ENCODE measurements at places on chromosomes 1 and 21.
A peak's percentile ranks its signal among the peaks of the same experiment; 100 is the strongest.

GRCh38 chr1:4322881-4323280 lies 331.5 kb upstream of the AJAP1 start:
- DNase-seq: no peak

- no peak for DNase-seq
Observed at GRCh38 chr1:82491301-82492048, 690.7 kb downstream of the ADGRL2 start.

DNA sequence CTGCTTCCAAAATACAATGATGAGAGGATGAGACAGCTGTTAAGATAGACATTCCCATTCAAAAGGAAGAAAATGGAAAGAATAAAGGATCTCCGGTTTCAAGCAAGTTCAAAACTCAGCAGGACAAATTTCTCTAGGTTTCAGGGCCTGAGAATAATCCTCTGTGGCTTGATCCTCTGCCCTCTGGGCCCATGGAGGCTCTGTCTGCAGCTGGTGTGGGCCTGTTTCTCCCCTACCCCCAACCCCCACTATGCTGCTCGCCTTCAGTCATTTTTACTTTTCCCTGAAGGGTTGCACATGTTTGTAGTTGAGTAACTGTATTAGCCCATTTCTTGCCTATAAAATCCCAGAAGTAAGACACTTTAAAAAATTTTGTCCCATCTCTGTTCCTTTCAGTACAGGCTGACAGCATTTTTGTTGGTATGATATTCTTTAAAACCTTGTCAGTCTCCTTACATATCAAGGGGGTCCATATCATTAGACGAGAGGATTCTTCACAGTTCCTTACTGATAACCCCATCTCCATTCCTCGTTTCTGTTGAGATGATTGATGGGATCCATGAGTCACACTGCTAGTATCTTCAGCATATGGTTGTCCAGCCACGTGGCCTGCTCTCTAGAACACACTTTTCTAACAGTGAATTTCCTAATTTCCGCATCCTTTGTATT lies 10.5 kb downstream of the ZMYM4 start:
- DNase-seq: no peak

DNA sequence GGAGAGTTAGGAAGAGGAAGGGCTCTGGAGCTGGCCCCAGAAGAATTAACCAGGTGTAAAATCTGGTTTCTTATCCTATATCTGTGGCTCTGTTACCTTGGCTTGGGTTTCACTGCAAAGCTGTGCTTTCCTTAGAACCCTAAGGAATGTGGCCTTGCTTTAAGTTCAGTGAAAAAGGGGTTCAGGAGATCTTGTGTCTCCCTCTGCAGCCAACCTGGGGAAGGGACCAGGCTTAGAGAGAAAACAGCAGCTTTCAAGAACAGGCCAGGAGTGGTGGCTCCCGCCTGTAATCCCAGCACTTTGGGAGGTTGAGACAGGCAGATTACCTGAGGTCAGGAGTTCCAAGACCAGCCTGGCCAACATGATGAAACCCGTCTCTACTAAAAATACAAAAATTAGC lies 16.1 kb upstream of the MYCL start:
- DNase-seq: no peak

DNA sequence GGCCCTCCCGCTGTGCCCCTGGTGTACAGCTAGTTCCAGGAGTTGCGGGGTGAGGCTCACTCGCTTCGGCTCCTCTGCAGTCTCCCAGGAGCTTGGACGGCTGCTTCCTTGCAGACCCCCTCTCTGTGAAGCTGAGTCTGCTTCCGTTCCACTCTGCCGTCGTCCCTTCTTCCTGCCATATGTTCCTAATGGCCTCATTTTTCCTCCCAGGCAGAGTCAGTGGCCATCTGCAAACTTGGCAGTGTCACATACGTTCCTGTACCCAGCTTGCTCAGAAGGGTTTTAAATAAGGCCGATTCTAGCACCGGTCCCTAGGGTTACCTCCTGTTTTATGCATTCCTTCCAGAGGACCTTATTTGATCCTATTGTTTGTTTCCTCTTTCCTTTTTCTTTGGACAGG lies 21.3 kb downstream of the ACTL8 start:
- DNase-seq: no peak

DNA sequence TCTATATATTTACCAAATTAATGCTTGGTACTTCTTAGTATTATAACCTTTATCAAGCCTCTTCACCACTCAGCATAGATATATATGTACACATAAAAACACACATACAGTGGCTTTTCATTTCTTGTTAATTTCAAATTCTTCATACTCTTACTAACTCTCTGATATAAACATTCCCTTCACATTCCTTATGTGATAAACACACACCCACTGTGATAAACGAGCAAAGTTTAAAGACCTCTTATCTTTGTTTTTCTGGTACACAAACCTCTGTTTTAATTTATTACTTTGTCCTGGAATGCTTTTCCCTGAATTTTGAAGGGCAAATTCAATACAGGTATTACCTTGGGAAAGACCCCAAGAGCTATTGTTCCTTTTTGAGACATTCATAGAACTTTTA lies 379.1 kb upstream of the TMPRSS15 start:
- no peak for DNase-seq

GRCh38 chr1:116256286-116256649 lies 116.8 kb upstream of the ATP1A1 start:
- DNase-seq: no peak

GRCh38 chr1:44988531-44989156 lies 2.2 kb upstream of the EIF2B3 start:
- no peak for DNase-seq

DNA sequence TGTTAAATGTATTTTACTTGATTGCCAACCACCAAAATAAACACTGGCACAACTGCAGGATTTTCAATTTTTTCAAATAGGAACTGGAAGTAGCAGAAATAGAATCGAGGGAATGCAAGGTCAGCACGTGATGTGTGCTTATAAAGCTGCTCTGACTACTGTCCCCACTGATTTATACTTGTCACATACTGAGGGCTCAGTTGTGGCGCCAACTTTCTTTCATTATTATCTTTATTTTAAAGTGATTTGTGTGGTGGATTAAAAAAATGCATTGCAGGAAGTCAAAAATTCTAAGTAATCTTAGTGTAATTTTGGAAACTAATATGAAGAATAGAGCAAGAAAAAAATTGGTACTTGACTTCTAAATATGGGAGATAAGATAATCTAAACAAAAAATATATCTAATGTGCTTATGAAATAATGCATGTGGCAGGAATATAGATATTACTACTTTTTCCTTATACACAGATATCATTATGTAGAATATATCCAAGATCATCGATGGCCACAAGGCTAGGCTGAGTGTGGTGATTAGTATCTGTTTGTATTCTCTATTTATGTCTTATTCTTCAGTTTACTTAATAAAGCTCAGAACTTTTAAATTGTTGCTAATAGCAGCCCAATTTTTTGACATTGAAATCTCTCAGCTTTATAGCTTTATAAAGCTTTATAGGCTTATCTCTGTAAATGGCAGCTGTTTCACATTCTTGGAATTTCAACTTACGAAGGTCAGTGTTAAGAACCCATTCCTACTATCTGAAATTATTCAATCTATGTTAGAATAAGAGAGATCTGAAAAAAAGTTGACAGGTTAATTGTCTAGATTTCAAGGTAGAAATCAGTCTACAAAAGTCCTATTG lies 404.5 kb upstream of the ADAMTS5 start:
- DNase-seq: no peak

DNA sequence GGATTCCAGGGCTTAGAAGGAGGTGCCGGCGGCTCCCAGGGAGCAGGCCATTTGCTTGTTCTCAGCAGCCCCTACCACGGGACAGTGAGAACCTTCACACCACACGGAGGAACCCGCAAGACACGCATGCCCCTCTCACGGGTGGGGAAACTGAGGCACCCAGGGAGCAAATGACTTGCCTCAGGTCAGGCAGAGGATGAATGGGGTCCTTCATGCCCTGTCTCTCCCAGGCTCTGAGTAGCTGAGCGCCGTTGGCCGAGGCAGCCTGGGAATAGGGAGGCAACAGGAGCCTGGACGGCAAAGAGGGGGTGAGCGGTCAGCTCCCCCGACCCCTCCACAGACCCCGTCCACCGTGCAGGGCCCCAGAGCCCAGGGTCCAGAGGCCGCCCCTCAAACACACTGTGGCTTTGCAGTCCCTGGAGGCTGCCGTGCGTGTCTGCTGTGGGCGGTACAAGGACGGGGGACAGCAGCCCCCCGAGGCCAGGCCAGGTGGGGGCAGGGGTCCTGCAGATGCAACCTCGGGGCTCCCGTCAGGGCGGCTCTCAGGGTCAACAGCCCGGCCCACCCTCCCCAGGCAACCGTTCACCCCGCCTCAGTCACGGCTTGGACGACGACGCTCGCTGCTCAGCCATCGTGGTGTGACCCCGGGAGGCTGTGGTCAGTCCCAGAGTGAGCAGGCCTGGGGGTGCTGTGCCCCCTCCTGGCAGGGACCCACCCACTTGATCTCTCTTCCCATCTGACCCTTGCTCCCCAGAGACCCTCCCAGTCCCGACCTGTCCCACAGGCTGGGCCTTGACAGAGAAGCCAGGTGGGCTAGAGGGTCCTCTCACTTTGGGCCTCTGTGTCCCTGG lies 15.8 kb upstream of the COL6A2 start:
- no peak for DNase-seq

GRCh38 chr1:1969505-1969900 lies 34.1 kb downstream of the CFAP74 start:
- no peak for DNase-seq

GRCh38 chr1:175204330-175204729 lies 11.8 kb upstream of the KIAA0040 start:
- no peak for DNase-seq

GRCh38 chr1:40801742-40802077 lies 18.1 kb downstream of the KCNQ4 start:
- DNase-seq: no peak

DNA sequence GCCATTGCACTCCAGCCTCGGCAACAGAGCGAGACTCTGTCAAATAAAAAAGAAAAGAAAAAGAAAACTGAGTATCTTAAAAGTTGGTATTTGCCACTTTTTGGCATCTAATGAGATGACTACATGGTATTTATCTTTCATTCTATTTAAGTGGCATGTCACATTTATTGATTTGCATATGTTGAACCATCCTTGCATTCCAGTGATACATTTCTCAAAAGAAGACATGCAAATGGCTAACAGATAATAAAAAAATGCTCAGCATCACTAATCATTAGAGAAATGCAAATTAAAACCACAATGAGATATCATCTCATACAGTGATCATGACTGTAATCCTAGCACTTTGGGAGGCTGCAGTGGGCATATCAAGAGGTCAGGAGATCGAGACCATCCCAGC lies 28.1 kb downstream of the SFPQ start:
- DNase-seq: no peak

DNA sequence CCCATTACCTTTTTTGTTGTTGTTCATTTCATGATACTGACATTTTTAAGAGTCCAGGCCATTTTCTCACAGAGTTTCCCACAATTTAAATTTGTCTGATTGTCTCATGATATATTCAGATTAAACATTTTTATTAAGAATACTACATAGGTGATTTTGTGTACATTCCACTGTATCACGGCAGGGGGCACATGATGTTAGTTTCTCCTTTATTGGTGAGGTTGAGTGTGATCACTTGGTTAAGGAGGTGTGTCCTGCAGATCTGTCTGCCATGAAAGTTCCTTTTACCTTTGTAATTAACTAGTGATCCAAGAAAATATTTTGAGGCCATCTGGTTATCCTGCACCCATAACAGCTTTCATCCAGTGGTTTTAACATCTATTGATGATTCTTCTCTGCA lies 11.8 kb downstream of the RTCA start:
- DNase-seq: no peak

DNA sequence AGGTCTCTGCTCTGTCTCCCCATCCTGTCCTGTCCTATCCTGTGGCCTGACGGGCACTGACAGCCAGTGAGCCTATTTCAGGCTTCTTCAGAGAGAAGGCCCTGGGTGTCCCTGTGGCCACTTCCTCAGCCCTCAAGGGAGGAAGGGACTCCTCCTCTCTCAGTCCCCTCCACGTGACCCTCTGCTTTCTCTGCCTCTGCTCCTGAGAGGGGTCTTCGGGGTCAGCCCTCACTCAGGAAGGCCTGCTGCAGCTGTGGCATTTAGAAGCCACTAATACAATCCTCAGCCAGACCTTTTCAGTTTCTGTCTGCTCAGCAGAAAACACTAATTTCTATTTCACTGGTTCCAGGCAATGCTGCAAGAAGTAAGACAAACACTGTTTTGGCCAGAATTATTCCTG lies 43.6 kb upstream of the ETV3 start:
- DNase-seq: no peak

DNA sequence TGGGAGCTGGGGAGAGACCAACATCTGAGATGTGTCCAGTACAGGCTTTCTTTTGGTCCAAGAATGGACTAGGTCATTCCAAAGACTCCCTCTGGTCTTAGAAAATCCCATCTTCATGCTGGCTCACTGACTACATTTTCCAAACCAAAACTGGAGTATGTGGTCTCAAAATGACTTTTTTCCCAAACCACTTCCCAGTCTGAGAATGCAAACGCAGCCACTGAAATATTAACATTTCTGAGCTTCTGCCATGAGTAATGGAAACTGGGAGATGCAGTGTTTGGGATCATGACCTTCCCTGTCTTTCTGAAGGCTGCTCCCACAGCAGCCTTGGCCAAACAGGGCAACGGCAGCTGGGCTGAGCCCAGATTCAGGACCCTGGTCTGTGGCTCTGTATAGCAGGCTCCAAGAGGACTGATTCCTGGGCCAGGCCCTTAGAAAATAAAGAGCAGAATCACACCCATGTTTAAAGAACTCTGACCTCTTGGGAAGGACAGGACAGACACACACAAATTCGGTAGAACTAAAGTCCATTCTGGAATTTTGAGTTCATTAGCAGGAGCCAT lies 62.1 kb upstream of the CNTN2 start:
- no peak for DNase-seq

GRCh38 chr21:41966872-41967621 lies 13.2 kb upstream of the C2CD2 start:
- no peak for DNase-seq

DNA sequence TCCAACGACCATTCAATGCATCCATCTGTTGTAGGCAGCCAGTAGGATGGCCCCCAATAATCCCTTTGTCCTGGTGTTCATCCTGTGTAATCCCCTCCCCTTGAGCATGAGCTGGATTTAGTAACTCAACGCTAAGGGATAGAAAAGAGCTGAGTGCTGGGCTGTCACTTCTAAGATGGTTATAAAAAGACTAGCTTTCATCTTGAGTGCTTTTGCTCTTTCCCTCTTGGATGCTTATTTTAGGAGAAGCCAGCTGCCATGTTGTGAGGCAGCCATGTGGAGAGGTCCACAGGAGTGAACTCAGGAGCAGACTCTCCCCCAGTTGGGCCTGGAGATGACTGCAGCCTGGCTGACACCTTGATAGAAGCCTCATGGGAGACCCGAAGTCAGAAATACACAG lies 401.5 kb downstream of the VAV3 start:
- DNase-seq: no peak

- DNase-seq: peak; percentile 73
Observed at GRCh38 chr1:205977402-205978014, 25.7 kb downstream of the RAB7B start.

- no peak for DNase-seq
Observed at GRCh38 chr1:215637041-215637573, 70.0 kb downstream of the KCTD3 start.

GRCh38 chr1:84467298-84467697 lies 11.8 kb upstream of the RPF1 start:
- no peak for DNase-seq

GRCh38 chr1:222225316-222225691 lies 322.6 kb downstream of the HHIPL2 start:
- no peak for DNase-seq

Data from Jurkat, Clone E6-1 (cell line).